ENCODE measurements at places on chromosomes 11 and 22.

DNA sequence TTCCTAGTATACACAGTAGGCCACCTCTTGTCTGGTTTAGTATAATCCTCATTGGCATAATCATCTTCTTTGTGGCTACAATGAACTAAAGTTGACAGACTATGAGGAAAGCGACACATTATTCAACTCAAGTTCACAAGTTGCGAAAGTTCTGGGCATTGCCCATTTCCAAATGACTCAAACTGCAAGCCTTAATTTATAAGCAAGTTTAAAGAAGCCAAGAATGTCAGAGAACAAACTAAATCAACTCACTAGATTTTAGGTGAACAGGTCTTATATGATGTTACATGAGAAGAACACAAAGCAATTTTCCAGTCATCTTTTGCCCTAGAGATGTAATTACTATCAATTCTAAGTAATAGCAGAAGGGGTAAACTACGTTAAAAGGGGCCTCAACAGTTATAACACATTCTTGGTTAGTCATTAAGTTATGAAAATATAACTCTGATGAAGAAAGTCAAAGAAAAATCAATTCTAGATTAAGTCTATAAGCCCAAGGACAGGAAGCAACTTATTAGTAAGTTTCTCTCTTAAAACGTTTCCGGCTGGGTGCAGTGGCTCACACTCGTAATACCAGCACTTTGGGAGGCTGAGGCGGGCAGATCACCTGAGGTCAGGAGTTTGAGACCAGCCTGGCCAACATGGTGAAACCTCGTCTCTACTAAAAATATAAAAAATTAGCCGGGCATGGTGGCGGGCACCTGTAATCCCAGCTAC lies 21.5 kb downstream of the PICALM start:
- DNase-seq = no peak

DNA sequence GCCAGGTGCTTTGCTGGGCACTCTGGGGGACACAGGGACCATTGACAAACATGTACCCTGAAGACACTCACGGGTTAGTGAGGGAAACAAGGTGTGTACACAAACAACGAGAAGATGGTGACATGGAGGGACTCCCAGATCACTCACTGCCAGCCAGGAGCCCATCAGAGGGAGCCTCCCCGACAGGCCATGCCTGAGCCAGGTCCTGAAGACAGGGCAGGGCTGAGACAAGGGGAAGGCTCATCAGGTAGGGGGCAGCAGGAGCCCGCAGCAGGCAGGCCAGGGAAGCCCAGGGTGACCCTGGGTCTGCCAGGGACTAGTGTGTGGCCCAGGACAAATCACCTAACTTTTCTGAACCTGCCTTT lies 127.9 kb downstream of the BUD13 start:
- DNase-seq = no peak

DNA sequence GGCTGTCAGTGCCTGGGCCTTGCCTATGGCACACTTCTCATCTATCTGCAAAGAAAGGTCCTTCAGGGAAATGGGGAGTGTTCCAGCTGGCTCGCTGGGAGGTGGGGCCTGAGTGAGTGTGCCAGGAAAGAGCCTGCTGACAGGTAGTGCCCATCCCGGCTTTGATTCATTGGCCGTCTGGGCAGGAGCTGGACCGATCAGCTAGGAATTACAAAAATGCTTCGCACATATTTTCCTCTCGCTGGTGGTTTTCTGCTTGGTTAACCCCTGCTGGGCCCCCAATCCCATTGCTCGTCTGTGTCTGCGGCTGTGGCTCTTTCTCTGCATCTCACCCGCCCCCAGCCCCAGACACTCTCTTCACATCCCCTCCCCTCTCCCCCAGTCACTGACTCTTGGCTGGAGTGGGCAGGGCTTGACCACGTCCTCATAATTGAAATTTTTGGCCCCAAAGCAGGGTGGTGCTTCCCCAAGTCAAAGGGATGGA lies 10.8 kb downstream of the LIF start:
- DNase-seq = no peak

DNA sequence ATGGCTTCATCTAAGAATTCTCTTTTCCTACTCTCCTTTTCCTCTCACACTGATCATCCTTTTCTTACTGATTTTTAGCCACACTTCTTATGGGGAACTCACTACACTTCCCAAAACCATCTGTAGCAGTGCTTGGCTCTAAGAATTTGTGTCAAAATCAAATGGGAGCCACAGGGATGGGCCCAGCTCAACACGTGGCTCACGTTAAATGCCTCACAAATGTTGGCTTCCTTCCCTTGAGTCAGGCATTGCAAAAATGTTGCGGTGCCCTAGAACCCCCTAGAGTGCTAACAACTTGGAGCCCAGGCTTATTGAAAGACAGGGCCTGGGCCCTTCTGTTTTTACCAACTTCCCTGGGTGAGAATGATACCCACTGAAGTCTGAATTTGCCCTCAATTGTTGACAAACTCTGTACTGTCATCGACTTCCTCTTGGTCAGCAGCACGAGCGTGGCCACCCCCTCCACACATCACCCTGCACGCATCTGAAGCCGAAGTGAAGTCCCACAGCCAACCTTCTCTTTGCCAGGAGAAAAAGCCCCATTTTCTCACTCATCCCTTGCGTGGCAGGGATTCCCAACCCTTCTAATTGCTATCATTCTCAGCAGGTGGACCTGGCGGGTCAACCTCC lies 69.7 kb downstream of the ELFN2 start:
- no peak for DNase-seq

DNA sequence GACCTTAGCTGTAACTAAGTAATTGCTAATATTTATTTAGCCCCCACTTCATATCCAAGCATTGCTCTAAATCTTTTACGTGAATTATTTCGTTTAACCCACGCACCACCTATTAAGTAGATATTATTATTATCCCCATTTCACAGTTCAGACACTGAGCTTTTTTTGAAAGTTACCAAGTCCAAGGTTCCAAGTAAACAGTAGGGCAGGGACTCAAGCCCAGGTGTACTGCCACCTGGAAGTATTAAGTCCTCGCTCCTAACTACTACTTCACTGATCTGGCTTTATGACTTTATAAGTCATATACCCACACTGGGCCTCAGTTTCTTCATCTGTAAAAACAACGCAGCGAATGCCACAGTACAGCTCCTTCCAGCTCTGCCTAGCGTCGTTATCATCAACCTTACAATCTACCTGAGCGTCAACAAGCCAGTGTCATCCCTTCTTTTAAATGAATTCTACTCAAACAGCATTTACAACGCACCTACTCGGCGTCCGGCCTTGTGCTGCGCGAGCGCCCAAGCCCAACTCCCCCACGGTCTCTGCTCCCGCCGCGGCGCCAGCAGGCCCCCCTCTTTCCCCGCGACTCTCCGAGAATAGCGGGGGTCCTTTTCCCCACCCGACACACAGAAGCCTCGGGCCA lies 624 bp downstream of the TMEM41B start:
- peak; percentile 28 for DNase-seq

- no peak for DNase-seq
These were observed 18.0 kb upstream of the TMEM218 start for GRCh38 chr11:125129316-125129993.

DNA sequence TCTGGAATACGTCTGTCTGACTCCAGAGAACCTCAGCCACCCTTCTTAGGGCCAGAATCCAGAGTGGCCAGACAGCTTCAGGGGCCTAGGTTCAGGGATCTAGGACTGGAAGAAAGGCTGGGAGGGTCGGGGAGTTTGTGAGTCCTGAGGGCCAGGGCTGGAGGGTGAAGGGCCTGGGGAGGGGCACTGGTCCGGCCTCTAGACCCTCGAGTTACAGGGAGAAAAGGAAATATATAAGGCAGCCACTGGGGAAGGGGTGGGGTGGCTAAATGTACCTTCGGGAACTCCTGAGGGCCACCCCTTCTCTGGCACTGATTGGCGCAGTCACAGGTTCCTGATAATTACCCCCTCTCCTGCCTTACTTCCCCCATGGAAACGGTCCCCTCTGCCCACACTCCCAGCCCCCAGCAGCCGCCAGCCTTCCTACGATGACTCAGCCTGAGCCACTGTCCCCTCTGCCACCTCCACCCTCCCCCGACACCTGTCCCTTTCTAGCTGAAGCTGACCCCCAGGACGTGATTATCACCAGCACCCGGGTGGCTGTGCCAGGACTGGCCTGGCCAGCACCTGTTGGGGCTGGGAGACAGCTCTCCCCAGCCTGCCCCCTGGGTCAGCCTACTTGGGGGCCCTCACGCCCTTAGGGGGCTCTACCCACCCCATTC lies 26.4 kb downstream of the MB start:
- DNase-seq = no peak

DNA sequence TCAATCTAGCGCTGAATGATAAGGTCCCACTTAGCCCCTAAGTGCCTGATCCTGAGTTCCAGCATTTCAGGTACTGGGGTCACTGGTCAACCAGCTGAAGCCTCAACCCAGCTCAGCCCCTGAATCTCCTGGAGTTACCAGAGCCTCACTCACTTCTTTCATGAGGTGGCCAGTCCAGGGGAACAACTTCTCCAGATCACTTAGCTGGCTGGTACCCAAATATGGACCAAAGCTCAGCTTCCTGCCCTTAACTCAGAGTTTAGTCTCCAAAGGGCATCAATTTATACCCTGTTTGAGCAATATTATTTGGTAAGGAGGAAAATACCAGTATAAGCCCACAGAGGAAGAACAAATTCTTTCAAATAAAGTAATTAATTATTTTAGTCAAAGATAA lies 105.6 kb downstream of the SLC1A2 start:
- no peak for DNase-seq

- no peak for DNase-seq
These were observed 12.5 kb upstream of the APOL5 start for GRCh38 chr22:35705141-35705540.

DNA sequence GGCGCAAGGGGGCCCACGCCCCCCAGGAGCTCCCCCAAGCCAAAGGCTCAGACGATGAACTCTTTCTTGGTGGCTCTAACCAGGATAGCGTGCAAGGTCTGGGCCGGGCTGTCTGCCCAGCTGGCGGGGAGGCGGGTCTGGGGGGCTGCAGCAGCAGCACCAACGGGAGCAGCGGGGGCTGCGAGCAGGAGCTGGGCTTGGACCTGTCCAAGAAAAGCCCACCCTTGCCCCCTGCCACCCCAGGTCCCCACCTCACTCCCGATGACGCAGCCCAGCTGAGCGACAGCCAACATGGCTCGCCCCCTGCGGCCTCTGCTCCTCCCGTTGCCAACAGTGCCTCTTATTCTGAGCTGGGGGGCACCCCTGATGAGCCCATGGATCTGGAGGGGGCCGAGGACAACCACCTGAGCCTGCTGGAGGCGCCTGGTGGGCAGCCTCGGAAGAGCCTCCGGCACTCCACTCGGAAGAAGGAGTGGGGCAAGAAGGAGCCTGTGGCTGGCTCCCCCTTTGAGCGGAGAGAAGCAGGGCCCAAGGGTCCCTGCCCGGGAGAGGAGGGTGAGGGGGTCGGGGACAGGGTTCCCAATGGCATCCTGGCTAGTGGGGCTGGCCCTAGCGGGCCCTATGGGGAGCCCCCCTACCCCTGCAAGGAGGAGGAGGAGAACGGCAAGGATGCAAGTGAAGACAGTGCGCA lies 21.6 kb upstream of the TMEM191C start:
- no peak for DNase-seq

GRCh38 chr11:44028401-44028800 lies 19.4 kb upstream of the ACCSL start:
- DNase-seq = no peak

DNA sequence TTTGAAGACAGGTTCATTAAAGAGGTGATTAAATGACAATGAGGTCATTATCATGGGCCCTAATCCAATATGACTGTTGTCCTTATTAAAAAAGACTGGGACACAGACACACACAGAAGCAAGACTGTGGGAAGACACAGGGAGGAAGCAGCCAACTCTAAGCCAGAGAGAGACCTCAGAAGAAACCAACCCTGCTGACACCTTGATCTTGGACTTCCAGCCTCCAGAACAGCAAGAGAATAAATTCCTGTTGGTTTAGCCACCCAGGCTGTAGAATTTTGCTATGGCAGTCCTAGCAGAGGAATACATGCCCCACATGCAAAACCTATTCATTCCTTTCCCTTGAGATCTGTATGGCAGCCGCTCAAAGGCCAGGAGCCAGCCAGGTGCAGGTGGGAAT lies 35.6 kb upstream of the CACNG2 start:
- no peak for DNase-seq
